Fibroblast of skin of right biceps (primary cell): ENCODE measurements at places on chromosomes 12 and 14.

GRCh38 chr12:129409281-129409680, 494.5 kb downstream of the TMEM132D start:
- no peak for DNase-seq

- no peak for DNase-seq
These were observed 143.8 kb downstream of the MED13L start for GRCh38 chr12:116133636-116134214.

- peak; percentile 97 for DNase-seq
These were observed at the start of gene C1S for GRCh38 chr12:7060353-7060954. C1S (plus strand) TSS chr12:7060718; CDS start chr12:7061913, 1,195 bp downstream.

GRCh38 chr14:87034680-87035079, 958.3 kb downstream of the GALC start:
- no peak for DNase-seq

DNA sequence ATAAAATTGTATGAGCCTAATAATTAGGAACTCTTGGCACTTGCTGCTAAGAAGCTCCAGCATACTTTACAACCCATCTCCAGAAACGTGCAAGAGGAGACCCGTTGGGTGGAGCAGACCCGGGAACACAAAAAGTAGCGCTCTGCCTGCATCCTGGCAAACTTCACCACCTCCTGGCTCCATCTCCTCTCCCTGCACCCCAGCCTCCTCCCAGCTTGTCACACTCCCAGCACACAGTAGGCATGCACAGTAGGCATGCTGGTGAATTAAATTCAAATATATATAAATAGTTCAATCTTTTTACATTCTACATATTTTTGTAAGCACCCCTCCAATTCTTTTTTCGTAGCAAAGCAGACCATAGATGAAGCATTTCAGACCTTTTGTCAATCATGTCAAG, 1.2 kb downstream of the VSIG10 start:
- DNase-seq: no peak

GRCh38 chr12:113329022-113329790, 5.7 kb downstream of the SLC8B1 start:
- DNase-seq: peak; percentile 33

DNA sequence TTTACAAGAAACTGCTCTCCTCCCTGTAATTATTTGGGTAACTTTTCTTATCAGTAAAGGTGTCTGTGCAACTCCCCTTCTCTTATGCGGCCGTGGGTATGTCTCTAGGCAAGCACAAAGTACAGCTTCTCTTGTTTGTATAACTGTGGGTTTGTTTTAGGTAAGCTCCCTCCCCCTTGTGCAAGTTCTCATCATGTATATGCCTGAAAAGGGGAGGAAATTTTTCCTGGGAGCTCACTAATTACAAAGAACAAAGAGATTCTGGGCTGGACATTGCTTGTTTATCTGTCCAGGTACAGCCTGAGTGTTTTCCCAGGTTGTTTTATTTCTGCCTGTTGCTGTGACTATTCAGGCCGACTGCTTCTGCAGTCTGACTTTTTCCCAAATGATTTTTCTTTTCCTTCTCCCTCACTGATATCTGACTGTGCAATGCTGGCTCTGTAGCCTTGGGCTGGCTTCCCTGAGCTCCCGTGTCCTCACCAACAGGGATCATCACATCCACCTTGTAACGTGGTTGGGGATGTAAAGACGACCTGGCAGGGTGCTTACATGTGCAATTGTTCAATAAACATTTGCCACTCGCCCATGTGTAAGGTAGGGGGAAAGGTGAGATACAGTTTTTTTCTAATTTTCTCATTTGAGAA, 916.5 kb downstream of the AACS start:
- DNase-seq: no peak

- DNase-seq: peak; percentile 38
These were observed 131.2 kb upstream of the FOXG1 start for GRCh38 chr14:28635387-28635786.

GRCh38 chr12:106907411-106907810, 48.3 kb upstream of the TMEM263 start:
- no peak for DNase-seq

DNA sequence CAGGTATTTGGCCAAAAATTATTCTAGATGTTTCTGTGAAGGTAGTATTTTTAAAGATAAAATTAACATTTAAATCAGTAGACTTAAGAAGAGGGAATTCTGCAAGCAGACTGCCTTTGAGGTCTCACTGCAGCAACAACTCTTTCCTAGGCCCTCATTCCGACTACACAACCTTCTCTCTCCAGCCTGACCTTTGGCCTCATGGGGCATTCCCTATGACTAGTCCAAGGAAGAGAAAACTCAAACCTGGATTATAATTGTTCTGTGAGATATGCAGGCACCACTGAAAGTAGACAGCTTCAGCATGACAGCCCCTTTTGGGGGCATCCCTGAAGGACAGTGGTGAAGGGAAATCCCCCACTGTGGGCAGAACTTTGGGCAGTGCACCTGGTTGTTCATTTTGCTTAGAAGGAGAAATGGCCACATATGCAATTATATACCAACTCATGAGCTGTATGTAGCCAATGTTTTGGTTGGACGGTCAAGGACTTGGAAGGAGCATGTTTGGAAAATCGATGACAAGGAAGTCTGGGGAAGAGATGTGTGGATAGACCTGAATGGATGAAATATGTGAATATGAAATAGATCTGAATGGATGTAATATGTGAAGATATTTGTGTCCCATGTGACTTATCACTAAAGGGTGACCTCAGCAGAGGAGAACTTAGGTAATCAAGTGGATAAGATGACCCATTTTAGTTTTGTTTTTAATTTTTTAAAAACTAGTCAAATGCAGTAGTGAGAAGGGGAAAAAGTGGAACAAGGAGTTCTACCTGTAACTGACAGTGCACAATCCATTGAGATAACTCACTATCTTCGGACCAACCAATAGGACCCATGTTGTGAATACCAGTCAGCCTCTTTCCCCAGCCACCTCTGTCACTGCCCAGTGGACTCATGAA, 233.3 kb upstream of the FOXN3 start:
- no peak for DNase-seq

DNA sequence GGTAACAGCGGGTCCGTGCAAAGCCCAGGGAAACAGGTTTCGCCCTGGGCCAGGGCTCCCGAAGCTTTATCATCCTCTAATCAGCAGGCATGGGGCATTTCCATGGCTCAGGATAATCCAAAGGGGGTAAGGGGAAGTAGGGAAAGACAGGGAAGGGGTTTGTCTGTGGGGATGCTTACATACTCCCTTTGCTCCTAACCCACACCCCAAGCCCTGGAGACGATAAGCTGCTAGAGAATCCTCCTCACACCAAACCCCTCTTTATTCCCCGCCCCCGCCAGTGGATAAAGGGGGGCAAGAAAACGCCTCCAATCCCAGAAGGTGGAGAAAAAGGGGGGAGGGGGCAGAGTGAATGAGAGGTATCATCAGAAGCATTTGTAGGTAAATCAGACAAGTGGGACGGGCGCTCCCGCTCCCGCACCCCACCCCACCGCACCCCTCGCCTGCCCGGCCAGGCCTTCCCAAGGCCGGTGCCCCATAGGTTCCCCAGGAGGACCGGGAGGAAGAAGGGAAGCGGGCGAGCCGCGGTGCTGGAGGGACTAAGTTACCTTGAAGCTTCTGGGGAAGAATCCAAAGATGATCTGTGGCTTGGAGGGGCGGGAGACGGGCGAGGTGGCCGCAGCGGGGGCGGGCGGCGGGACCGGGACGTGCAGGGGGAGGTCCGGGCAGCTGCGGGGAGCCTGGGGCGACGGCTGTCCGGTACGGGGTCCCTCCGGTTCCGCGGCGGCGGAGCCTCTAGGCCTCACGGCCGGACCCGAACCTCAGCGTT, 762 bp downstream of the PPP2R5E start:
- DNase-seq: peak; percentile 13
